Urothelium cell line (cell line): ENCODE measurements at places on chromosomes 16 and 17.

DNA sequence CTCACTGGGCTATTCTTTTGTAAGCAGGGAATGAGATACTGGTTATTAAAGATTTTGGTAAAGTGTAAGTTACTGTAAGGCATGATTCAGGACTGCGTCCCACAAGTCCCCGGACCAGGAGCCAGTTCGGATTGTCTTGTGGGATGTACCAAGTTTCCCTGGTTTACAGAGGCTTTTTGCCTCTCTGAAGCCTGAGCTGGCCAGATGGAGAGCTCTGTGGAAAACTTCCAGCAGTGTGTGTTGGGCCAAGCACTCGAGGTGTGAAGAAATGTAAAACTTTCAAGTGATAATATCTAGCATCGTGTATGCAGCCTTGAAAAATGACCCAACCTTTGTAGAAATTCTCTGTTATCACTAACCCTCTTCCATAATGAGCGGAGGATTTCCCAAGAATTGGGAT, 2.4 kb downstream of the EPN2 start:
- DNase-seq: no peak

- DNase-seq: no peak
These were observed 20.8 kb downstream of the GSE1 start for GRCh38 chr16:85633888-85634287.

DNA sequence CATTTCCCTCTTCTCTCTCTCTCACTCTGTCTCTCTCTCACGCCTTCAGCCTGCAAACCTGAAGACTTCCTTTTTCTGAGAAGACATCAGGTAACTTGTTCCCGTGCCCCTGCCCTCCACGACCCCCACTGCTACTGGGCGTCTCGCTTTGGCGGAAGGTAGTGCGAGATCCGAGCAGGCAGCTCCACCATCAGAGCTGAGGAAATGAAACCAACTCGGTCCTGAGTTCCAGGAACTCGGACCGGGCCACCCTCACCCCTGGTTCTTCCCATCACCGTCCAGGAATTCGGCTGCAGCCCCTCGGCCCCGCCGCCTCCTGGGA, 585 bp downstream of the MLKL start:
- peak; percentile 50 for DNase-seq

- DNase-seq: no peak
These were observed 41.1 kb downstream of the MARVELD3 start for GRCh38 chr16:71666928-71667707.

DNA sequence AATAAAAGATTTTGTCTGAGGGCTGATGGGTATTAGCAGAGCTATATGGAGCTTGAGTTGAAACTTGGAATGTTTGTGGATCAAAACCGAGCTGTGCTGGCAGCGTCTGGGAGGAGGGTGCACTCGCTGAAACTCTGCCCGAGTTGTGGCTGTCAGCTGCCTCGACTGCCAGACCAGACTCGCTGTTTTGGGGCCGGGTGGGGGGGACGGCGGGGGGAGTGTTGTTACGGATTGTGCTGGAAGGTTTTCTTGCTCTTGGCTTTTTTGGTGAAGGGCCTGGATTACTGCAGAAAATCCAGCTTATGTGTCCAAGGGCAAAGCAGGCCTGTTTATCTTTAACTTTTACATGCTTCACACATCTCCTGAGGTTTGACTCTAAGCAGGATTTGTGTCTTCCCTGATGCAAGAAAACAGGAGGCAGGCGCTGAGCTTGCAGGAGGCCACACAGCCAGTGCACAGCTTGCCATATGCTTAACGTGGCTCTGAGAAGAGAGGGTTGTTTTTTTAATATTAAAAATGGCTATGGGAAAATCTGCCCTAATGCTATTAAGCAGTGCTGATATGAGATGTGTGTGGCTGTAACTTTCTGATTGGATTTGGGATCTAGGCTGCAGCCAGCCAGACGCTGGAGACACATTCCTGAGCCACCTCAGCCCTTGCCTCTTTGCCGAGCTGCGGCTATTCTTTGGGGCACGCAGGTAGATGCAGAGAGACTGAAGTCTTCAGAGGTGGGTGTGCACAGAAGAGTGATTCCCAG, 20.5 kb upstream of the RPTOR start:
- no peak for DNase-seq

- no peak for DNase-seq
These were observed 14.5 kb downstream of the RAB11FIP4 start for GRCh38 chr17:31405890-31406371.

GRCh38 chr17:17907469-17907868, 64.7 kb downstream of the TOM1L2 start:
- DNase-seq: no peak

DNA sequence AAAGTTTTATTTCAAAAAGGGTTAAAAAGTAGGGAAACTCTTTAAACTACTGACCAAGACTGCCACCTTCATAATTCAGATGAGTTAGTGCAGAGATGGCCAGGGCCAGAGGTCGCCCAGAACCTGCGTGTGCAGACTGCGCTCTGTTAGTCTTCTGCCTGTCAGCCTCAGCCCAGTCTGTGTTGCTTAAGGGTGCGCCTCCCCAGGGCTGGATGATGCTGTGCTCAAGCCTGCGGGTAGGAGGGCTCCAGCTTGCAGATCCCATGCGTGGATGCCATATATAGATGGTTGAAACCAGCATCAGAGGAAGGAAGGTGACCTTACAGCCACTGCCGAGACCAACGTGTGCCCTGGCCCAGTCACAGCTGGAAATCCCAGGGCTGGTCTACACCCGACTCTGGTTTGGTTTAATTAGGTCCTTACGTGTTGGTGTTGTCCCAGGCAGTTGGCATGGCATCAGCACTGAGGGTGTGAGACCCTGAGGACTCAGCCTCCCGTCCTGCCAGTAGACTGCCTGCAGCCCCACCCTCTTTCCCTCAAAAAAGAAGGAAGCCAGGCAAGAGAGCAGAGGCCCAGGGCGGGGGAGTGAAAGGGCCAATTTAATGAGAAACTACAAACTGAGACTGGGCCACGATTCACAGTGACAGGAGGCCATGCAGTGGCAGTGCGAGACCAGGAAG, 27.7 kb downstream of the CDIP1 start:
- DNase-seq: no peak

- DNase-seq: peak; percentile 74
These were observed 76.0 kb downstream of the WIPI1 start for GRCh38 chr17:68381076-68381900.

- no peak for DNase-seq
These were observed 15.8 kb downstream of the C17orf58 start for GRCh38 chr17:67980456-67980855.

DNA sequence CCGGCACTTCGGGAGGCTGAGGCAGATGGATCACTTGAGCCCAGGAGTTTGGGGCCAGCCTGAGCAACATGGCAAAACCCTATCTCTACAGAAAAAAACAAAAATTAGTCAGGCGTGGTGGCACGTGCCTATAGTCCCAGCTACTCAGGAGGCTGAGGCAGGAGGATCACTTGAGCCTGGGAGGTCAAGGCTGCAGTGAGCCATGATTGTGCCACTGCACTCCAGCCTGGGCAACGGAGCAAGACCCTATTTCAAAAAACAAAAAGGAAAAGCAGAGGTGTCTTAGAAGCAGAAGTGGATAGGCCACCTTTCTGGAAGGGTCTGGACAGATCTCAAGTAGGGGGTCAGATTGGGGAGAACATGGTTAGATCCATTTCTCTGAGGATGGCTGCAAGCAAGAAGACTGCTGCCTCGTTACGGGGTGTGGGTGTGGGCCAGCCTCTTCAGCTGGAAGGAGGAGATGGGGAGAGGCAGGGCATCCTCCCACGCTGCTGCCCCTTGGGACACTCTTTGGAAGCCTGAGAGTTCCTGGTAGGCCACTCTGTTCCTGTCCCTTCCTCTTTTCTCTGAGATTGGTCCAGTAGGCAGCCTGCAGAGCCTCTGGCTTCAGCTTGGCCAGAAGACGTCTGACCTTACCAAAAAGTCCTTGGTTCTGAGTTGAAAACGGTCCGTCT, 208.0 kb downstream of the MSI2 start:
- DNase-seq: no peak

DNA sequence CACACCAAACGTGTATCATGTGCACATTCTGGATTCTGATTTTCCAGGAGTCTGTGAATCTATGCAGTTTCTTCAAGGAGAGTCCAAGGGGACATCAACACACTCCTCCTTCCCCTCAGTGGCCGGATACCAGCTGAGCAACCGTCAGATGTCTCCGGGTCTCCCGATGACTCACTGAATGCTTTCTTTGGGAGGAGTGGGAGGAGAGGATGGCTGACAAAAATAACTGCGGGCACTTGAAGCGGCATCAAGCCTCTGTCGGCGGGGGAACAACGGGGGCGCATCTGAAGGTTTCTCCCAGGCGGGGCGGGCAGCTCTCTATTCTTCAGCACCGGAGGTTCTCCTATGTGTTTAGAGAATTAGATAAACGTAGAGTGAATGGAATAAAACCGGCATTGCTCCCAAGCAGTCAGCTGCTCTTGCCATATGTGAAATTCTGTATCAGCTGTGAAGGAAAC, 24.6 kb upstream of the LRRC75A start:
- peak; percentile 79 for DNase-seq

DNA sequence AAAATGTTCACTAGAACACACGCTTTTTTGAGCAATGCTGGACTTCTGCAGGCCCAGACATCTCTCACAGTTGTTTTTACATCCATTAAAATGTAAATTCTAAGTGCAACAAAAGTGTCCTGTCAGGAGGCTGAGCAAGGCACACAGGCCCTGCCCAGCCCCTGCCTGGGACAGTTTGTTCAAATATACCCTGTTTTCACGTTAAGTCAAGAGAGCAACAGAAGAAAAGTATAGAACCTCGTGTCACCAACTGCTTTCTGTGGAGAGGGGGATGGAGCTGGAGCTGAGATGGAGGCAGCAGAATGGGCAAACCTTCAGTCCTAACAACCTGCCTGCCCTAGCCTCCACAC, 4.3 kb upstream of the HOXB2 start:
- no peak for DNase-seq

GRCh38 chr17:14452856-14453255, 152.0 kb downstream of the HS3ST3B1 start:
- no peak for DNase-seq

- DNase-seq: no peak
These were observed 32.1 kb downstream of the TOM1L1 start for GRCh38 chr17:54932711-54933110.

DNA sequence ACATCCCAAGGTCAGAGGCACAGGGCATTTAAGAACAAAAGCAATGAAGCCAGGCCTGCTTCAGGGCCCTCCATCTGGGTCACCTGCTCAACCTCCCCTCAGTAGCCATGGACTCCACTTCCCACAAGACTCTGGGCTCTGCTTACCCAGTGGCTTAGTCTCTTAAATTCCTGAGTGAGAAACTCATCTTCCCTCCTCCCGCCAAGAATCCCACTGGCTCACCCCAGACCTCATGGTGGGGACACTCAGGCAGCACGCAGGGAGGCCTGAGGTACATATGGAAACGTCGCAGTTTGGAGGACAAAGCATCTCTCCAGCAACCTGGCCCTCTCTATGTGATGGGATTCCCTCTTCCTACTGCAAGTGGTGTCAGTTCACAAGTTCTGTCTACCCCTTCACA, 326.7 kb upstream of the CDH5 start:
- DNase-seq: no peak
